ENCODE measurements at places on chromosomes 16 and 17.

- no peak for DNase-seq
Observed at GRCh38 chr17:9444687-9445086, 130.9 kb downstream of the STX8 start.

DNA sequence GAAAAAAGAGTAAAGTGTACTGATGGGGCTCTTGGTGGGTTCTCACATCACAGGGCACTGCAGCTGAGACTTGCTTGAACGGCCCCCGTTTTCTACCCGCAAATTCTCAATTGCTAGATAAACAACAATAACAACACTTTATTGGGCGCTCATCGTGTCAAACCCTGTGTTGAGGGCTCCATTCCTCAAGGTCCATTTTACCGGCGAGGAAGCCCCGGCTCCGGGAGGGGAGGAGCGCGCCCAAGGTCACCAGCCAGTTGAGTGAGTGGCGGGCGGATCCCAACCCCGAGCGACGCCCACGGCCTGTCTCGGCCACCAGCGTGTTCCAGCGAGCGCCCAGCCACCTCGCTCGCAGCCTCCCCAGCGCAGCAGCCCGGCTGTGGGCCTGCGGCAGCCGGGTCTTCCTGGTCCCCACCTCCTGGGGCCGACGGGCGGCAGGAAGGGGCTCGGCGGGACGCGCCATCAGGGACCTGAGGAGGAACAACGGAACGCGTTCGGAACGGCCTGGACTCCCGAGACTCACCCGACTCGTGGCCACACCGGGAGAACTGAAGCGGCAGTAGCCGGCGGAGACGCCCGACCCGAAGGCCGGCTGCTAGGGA lies 373 bp downstream of the CMC2 start:
- peak; percentile 48 for DNase-seq

GRCh38 chr16:12057266-12057665 lies 80.7 kb downstream of the SNX29 start:
- DNase-seq: no peak

- DNase-seq: no peak
Observed at GRCh38 chr17:1379930-1380313, 20.1 kb downstream of the YWHAE start.

GRCh38 chr17:5580367-5580766 lies 3.9 kb downstream of the NLRP1 start:
- no peak for DNase-seq

- DNase-seq: no peak
Observed at GRCh38 chr17:48051283-48051682, 3.1 kb downstream of the NFE2L1 start.

GRCh38 chr16:530111-530817 lies 2.8 kb downstream of the CAPN15 start:
- no peak for DNase-seq

GRCh38 chr17:29578626-29579485 lies 10.4 kb downstream of the TP53I13 start:
- no peak for DNase-seq

DNA sequence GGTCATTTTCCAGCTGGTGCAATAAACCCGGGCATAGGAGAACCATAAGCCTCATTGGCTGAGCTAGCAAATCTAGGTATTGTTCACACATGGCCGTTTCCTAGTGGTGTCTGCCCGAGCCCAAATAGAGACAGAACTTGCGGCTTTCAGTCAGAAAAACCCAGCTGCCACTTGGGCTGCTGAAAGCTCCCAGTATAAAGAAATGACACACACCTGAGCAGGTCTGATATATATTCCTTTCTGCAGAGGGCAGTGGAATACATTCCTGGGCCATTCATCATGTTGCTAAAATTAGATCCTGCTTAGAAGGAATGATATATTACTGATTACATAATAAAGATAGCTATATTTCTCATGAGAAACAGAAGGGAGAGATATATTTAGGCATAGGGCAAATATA lies 83.9 kb upstream of the IRX5 start:
- no peak for DNase-seq

GRCh38 chr16:87409153-87409552 lies 17.0 kb downstream of the MAP1LC3B start:
- DNase-seq: no peak

GRCh38 chr16:67880584-67880983 lies 4.1 kb upstream of the NRN1L start:
- DNase-seq: no peak

DNA sequence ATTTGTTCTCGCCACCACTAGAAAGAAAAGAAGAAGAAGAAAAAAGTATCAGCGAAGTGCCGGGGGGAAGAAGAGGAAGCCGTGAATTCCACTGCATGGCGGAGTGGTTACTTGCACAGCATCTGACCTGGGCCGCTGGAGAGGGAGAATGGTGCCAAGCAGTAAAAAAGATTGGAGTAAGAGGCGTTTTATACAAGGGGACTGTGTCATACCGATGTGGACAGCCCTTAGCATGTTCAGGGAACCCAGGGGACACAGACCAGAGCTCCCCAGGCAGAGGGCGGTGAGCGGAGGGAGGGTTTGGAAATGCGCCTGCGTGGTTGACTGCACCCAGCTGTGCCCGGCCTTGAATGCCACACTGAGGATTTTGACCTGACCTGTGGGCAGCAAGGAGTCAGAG lies 52.8 kb downstream of the PLXDC1 start:
- no peak for DNase-seq

GRCh38 chr17:82334204-82334621 lies 647 bp upstream of the SECTM1 start:
- no peak for DNase-seq

DNA sequence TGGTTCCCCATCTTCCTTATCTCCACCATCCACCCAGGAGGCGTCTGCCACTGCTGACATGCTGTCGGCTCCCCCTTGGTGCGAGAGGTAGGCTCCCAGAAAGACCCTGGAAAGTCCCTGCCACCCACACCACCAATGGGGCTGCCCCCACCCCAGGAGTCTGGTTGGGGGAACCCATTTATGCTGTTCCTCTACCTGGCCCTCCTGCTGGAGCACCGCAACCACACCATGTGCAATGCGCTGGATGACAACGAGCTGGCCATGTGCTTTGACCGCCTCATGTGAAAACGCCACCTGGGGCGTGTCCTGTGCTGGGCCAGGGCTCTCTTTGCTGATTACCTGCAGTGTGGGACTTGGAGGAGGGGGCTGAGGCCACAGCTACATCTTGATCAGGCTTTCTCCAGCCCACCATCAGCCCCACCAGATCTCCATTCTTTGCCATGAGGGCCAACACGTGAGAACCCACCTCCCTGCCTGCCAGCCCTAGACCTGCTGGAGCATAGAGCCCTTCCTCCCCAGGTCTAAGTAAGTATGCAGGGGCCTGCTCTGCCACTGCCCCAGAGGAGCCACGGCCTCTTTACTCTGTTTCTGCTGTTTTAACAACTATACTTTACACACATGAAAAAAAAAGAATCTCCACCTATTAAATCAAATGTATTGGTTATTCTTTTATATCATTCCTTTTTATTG lies 7.9 kb upstream of the ALDH3A1 start:
- no peak for DNase-seq

DNA sequence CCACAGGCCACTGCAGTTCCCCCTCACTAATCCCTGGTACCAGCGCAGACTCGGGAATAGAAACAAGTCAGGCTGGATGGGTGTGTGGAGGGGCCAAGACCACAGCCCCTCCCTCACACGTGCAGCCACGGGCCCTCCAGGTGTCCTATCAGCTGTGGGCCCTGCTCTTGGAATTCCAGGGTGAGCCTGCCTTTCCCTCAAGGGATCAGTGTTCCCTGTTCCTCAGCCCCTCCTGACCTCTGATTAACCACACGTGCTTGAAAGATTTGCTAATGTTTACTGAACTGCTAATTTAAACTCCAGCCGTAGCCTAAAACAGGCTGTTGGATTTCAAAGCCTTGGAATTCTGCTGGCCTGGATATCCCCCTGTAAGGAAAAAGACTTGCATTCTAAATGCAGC lies 146.4 kb downstream of the SOCS1 start:
- DNase-seq: no peak

GRCh38 chr16:78306361-78306760 lies 206.9 kb downstream of the WWOX start:
- no peak for DNase-seq

GRCh38 chr16:30010844-30011713 lies at the start of gene DOC2A:
DOC2A (minus strand) TSS chr16:30011027; CDS start chr16:30010222, 805 bp downstream.
- peak; percentile 34 for DNase-seq

GRCh38 chr16:48121276-48121675 lies 34.5 kb downstream of the ABCC12 start:
- DNase-seq: no peak

DNA sequence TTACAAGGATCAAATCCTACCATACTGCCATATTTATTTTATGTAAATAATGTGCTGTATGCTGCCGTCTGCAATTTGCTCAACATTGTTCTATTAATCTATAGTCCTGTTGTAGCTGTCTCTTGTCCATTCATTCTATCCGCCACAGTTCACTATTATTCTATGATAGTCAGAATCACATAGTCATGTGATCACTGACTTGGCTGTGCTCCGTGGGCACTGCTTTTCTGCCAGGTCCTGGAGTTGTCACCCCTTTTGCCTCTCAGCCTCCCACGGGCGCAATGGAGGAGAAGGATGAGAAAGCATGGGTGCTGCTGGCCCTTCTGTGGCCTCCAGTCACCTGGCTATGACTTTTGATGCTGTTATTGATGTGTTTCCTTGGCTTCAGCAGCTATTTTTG lies 37.3 kb upstream of the ANKFY1 start:
- no peak for DNase-seq

- peak; percentile 73 for DNase-seq
Observed at GRCh38 chr17:48618256-48618896, 3.3 kb upstream of the HOXB8 start.

GRCh38 chr16:79303959-79304387 lies 296.6 kb downstream of the MAF start:
- no peak for DNase-seq

GRCh38 chr17:31743797-31744196 lies 115.2 kb downstream of the COPRS start:
- DNase-seq: no peak

GRCh38 chr17:43940630-43941029 lies 1.6 kb downstream of the PPY start:
- no peak for DNase-seq

Measured in stimulated activated CD4-positive, alpha-beta T cell treated with anti-CD3 and anti-CD28 coated beads, TNF-alpha, amount 100 ng/mL, for 24 hours (primary cell).